ENCODE measurements at places on chromosomes 6 and 20.
A peak's percentile ranks its signal among the peaks of the same experiment; 100 is the strongest.

DNA sequence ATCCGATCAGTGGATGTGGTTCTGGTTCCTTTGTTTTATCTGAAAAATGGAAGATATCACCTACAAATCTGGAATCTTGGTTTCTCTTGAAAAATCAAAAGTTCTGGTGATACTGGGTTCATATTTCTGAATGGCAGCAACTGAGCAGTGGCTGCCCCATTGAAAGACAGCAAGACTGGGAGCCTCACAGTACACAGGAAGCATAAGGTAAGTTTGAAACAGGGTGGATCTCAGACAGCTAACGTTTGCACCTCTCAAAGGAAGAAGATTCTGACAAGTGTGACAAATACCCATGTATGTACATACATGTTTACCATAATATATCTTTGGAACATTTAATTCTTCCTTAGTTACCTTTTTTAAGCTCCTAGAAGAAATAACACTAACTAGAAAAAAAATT is at the start of gene SAMD3:
Gene SAMD3 (minus strand): TSS at position 177 of the 400 bp plus-strand sequence. CDS start 7,678 bp downstream, outside the sequence.
- no peak for DNase-seq

- DNase-seq: no peak
These were observed 57.5 kb downstream of the SYNJ2 start for GRCh38 chr6:158039178-158039557.

DNA sequence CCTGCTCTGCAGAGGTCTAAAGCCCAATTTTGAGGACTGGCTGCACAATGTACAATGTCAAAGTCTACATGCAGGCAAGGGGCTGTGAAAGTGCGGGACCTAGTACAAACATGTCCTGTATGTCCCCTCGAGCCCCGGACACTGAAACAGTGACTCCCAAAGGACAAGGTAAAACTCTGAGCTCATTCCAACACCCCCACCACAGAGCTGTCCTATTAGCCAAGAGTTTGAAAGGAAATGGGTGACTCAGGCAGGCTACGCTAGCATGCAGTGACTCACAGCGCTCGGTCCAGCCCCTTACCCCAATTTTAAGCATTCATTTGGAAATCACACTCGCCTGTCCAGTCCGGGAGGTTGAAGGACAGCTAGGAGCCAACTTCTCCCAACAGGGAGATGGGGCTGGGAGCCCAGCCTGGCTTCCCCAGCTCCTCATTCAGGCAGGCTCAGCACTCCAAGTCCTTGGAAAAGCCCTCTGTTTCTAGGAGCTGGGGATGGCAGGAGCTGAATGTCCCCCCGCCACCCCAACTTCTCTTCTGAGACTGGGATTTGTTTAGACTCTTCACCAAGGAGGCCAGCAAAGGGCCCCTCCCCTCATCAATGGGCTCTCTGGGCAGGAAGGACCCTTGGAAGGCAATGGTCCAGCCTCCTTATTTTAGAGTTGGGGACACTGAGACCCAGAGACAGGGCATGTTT is 3.9 kb downstream of the SDC4 start:
- DNase-seq: peak; percentile 94

GRCh38 chr6:28969129-28969528 is 36.0 kb downstream of the ZNF311 start:
- no peak for DNase-seq

- no peak for DNase-seq
These were observed 41.3 kb upstream of the DDR1 start for GRCh38 chr6:30842754-30843610.
